Naive thymus-derived CD4-positive, alpha-beta T cell (primary cell): ENCODE measurements at places on chromosomes 1 and 21. TPM values are rescaled to one million over a fixed set of nuclear protein-coding genes. Genes with fewer than 3 reads are reported as not detected.
A peak's percentile ranks its signal among the peaks of the same experiment; 100 is the strongest.

- no peak for DNase-seq
Measured at GRCh38 chr1:153646672-153647345, 11.7 kb upstream of the SNAPIN start.

GRCh38 chr1:7826363-7826762, 26.5 kb downstream of the UTS2 start:
- DNase-seq = no peak

The HES4 gene
- not detected for total RNA-seq

DNA sequence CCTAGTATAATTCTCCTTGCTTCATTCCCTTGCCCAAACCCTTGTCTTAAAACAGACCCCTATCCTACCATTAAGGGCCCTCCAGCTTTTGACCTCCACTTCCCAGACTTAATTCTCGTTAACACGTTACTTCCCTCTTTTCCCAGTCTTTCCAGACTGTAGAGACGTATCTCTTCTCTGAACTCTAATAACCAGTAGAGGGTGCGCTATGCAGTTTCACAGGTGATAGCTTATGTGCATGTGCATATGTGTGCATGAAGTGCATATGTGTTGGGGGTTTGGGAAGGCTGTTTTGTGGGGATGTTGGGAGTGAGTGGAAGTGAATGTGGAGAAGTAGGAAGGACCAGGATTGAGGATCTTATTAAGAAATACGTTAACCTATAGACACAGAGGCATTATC, 78.1 kb upstream of the CCDC190 start:
- DNase-seq = no peak

- no peak for DNase-seq
Measured at GRCh38 chr1:180094705-180095295, 59.9 kb upstream of the QSOX1 start.

The F3 gene
- total RNA-seq = 0.69 TPM

The SPTA1 gene
- not detected in 2 replicates for total RNA-seq

DNA sequence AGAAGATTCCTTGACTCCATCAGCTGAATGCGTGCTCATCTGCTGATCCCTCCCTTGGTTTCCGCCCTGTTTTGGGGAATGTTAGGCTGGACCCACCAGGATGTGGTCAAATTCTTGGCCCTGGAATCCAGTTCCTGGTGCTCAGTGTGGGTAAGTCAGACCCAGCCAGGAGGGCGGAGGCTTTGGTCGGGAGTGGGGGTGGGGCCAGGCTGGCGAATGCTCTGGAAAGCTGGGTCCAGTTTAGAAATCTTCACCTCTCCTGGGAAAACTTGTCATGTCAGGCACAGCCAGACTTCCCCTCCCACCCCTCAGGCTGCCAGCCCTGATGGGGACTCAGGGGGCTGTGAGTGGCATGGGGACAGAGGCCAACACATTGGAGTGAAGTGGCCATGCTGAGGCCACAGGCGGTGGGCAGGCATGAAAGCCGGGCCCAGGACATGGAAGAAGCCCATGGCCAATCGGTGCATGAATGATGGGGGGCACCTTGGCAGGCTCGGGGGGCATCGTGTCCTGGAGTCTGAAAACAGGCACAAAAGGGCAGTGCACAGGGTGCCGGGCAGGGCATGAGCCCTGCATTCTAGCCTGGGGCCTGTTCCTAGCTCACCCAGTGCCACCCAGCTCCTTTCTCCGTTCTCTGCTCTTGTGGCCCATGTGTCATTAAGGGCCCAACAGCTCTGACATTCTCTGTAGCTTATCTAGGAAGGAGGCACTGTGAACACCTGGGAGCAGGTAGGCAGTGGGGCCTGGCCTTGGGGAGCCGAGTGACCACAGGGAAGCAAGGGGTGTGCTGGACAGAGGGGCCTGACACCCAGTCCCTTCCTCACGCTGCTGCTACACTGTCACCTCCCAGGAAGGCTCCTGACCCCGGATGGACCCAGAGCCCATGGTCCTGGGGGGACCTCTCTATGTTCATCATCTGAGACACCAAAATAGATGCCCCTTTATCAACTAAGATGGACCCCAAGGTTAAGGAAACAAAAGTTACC, 14.6 kb upstream of the PADI1 start:
- DNase-seq = no peak

- DNase-seq = no peak
Measured at GRCh38 chr1:154895798-154896197, 25.7 kb upstream of the KCNN3 start.

GRCh38 chr1:177646757-177647730, 322.8 kb downstream of the SEC16B start:
- no peak for DNase-seq

DNA sequence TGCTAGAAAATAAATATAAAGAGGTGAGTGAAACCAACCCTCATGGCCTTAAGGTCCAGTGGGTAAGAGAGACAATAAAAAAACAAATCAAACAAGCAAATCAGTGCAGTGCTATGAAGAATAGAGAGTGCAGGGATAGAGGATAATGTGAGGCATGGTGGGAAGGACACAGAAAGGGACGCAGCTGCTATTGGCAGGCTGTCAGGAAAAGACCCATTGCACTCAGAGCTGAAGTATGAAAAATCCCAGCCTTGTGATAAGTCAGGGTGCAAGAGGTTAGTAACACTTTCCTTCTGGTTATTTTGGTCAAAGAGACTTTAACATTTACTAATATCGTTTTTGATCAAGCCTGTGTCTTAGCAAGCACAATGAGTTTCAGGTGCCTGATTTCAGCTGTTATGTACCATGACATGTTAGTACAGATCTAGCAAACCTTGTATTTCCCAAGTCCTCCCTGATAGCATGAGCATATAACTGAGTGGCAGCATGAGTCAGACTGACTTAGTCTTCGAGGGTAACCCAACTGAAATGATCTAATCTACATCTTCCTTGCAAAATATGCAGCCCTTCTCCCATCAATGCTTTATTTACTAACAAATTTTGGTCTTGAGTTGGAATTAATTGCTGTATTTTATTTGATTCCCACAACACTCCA, 31.7 kb downstream of the CHML start:
- DNase-seq = no peak

The MCOLN2 gene
- 3.0 TPM for total RNA-seq

The CA6 gene
- total RNA-seq = 0.49 TPM

GRCh38 chr1:113677250-113678158, 81.8 kb downstream of the PHTF1 start:
- DNase-seq = peak; percentile 23

The CDCA8 gene
- 0.78 TPM for total RNA-seq

- DNase-seq = no peak
Measured at GRCh38 chr1:29513357-29513756, 277.0 kb downstream of the PTPRU start.

DNA sequence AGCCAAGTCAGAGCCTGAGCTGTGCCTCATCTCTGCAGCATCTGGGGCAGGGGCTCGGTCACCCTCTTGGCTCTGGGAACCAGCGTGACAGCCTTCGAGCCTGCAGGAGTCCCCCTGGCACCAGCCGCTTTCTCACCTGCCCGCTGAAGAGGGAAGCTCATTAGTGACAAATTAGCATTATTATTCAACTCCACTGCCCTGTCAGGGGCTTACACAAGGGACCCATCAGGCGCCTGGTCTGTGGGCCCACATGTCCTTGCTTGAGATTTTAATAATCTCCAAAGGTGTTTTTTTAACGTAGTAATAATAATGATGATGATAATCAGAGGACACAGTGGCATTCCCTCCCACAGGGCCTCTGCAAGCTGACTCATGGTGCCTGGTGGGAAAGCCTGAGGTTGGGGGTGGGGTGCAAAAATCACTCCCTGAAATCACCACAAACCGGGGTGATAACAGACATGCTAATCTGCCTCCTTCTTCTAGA, 98.1 kb upstream of the IGSF21 start:
- no peak for DNase-seq

DNA sequence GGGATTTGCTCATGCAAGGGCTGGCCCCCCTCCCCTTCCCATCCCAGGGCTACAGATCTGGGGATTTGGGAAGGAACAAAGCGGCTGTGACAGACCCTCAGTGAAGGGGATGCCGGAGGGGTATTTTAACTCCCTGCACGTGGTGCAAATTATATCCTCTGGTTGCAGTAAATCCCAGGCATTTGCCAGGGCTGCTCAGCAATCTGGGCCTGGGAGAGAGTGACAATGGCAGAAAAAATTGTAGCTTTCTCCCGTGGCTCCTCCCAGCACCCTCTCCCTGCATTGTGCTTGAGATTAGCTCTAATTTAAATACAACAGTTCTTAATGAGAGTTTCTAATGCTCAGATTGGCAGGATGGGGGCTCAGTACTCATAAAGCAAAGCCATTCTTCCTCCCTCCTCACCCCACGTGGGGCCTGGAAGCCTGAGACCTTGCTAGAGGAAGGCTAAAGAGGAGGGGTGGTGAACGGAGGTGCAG, 129.9 kb upstream of the CD34 start:
- no peak for DNase-seq

The HAO2 gene
- not detected for total RNA-seq

GRCh38 chr1:50471967-50472366, 48.7 kb upstream of the DMRTA2 start:
- DNase-seq = no peak

The BGLAP gene
- total RNA-seq = 4.5 TPM

DNA sequence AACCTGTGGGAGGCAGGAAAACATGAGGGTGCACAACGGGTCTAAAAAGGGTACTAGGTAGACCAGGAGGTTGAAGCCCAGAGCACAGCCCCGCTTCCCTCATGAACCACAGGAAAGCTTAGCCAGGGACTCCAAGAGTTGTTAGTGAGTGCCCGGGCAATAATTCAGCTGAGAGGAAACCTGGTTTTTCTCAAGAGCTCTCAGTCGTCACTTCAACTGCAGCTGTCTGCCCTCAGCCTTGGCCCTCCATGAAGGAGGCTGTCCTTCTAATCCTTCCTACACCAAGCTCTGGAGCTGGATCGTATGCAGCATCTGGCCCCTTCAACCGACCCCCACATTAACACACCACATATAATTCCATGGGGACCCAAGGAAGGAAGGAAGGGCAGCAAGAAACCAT, 77.0 kb upstream of the BACE2 start:
- no peak for DNase-seq

The IL20 gene
- not detected in 2 replicates for total RNA-seq

- no peak for DNase-seq
Measured at GRCh38 chr1:245126530-245126929, 28.3 kb upstream of the KIF26B start.

- no peak for DNase-seq
Measured at GRCh38 chr1:21237446-21238088, 52.7 kb downstream of the ECE1 start.

GRCh38 chr1:61618193-61618592, 106.7 kb downstream of the TM2D1 start:
- no peak for DNase-seq

- no peak for DNase-seq
Measured at GRCh38 chr1:198909973-198910372, 271.1 kb downstream of the PTPRC start.

DNA sequence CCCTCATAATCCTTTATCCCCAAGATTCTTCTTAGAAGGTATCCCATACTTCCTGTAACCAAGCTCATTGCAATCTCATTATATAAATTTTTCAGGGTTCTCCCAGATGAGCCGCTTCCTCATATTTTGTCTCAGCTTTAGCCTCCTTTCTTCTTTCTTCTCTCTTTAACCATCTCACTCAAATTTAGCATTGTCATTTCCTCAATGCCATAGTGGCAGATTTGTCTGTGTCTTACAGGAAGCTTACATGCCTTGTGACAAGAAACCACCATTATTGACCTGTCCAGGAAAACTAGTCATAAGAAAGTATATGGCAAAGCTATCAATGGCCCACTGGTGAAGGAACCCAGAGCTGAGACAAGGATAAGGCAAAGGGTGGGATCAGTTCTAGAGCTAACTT, 6.0 kb upstream of the FCRL2 start:
- DNase-seq = no peak

The OLFM3 gene
- total RNA-seq = not detected in 2 replicates

The PPM1J gene
- total RNA-seq = 0.46 TPM in 1 of 2 replicates, not detected in the other

GRCh38 chr1:65946960-65947359, 154.3 kb downstream of the PDE4B start:
- no peak for DNase-seq

DNA sequence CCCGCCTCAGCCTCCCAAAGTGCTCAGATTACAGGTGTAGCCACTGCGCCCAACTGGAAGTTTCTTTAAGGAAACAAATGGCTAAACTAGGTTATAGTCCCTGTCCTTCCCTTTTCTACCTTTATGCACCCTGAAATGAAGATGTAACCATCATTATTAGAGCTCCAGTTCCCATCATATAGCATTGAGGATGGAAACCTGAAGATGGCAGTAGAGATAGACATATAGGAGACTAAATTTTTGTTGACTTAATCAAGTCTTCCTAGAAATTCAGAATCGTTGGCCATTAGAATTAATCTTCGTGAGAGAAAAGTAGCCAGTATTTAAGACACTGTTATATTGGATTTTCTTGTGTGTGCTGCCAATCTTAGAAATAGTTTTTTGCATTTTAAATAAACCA, 1016.3 kb upstream of the NCAM2 start:
- no peak for DNase-seq

The GREM2 gene
- total RNA-seq = 0.20 and 0.31 TPM in 2 replicates

DNA sequence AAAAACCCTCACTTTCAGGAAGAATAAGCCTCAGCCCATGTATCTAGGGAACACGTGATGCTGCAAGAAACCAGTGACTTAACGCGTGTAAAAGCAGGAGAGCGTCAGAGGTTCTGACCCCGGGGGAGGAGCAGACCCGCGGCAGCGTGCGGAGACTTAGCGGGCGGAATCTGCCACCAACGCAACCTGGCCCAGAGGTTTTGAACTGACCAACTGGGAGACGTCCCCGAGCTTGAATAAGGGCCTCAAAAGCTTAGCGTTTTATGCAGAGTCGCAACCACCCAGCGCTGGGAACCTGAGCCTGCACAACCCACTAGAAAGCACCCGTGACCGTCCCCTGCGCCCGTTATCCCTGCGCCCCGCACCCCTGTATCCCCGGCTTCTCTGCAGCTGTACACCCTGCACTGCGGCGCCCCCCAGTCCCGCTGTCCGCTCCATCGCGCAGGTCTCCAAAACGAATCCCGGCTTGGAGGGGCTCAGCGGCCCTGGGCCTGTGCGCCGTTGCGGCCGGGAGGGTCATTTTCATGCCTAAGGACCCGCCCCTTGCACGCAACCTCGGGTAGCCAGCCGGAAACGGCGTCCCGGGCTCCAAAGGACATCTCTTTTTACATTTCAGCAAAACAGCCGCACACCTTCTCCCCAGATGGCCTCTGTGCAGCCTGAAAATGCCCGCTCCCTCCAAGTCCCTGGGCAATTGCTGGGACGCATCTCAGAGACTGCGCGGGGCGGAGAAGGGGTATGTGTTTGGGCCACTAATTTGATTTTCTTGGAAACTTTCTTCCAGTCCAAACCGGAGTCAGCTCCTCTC, 29.4 kb upstream of the TRIM17 start:
- DNase-seq = peak; percentile 19

- DNase-seq = no peak
Measured at GRCh38 chr1:27331922-27332321, 9.9 kb upstream of the SYTL1 start.

The NBPF6 gene
- total RNA-seq = 0.27 and 0.46 TPM in 2 replicates

The KRTAP13-2 gene
- total RNA-seq = not detected

GRCh38 chr1:244405856-244406255, 45.9 kb downstream of the ADSS2 start:
- no peak for DNase-seq

- no peak for DNase-seq
Measured at GRCh38 chr1:156645056-156645455, 3.1 kb downstream of the BCAN start.

The CDA gene
- 13.6 TPM for total RNA-seq

- DNase-seq = peak; percentile 29
Measured at GRCh38 chr1:157992031-157992832, 1.2 kb upstream of the KIRREL1 start.
